ENCODE measurements at places on chromosomes 2 and 18.

GRCh38 chr18:40935423-40935822, 1019.6 kb upstream of the PIK3C3 start:
- no peak for DNase-seq

- DNase-seq = no peak
Observed at GRCh38 chr2:181165199-181165868, 184.9 kb downstream of the UBE2E3 start.

- DNase-seq = no peak
Observed at GRCh38 chr2:233572468-233572867, 5.9 kb upstream of the USP40 start.

DNA sequence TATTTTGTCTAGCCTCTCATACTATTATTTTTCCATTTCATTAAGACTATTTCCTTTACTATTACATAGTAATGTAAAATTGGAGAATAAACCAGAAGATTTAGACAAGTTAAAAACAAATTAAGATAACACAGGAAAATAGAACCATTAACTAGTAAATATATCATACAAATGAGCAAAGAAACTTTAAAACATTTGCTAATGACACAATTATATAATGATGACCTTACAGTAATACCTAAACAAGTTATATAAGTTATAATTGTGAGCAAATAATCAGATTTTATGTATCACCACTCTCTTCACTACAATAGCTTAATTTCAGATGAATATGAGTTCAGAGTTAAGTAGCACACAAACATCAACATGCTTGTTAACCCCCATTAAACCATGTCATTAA, 72.6 kb upstream of the GRB14 start:
- DNase-seq = no peak

GRCh38 chr2:106153781-106154180, 40.3 kb downstream of the UXS1 start:
- DNase-seq = no peak

DNA sequence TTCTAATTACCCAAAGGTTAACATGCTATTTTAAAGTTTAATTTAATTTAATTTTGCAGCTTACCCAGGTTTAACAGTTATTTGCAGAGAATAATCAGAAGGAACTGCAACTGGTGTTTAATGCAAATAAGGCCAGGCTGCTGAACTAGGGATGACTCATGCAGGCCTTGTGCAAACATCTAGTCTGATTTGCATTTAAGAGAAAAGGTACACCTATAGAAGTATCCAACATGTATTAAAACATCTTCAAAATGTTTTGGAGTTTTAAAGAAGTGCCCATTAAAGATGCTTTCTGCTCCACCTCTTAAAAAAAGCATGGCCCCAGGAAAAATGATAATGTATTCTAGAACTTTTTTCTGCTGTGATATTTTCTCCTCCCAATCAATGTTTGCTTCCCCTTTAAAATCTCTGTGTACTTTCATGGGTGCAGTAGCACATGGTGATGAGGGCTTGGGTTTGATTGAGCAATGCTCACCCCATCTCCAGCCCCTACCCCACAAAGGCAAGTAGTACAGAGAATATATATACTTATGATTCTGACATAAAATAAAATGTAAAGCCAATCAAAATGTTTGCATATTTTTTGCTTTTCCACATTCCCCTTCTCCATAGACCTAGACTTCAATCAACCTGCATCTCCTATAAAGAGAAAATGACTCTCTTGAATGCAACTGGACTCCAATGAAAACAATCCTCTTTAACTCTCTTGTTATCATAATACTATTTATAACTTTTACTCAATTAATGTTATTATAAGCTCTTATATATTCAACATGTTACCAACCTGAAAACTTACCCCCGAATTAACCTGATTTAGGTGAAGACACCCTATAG, 54.1 kb downstream of the ATP8B1 start:
- DNase-seq = no peak

- no peak for DNase-seq
Observed at GRCh38 chr2:191836853-191837769, 9.8 kb downstream of the CAVIN2 start.

- no peak for DNase-seq
Observed at GRCh38 chr2:226295681-226296080, 503.9 kb downstream of the IRS1 start.

GRCh38 chr2:54899576-54900200, 150.6 kb downstream of the RTN4 start:
- DNase-seq = peak; percentile 24

- DNase-seq = peak; percentile 72
Observed at GRCh38 chr18:62524440-62525200, 1.8 kb downstream of the ZCCHC2 start.

DNA sequence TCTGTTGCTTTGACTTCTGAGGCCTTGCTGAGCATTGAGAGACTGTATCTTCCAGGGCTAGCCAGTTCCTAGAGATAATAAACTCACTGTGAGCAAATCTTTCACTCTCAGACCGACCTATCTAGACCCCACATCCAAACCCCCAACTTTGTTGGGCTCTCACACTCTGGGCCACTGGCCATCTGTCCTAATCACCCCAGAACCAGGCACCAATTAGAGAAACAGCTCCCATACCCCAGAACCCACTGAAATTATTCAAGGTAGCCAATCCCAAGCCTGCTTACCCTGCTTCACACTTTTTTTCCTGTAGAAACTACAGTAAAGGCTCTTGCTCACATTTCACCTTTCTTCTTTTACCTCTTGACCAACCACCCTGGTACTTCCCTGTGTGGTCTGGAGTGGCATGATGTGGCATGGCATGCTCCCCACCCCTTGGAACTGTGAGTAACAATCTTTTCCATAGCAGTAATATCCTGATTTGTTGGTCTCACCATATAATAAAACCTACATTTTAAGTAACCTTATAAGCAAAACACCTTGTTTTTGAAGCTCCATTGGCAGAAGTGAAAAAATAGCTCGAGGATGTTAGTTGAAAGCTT, 55.2 kb downstream of the ANKRD12 start:
- no peak for DNase-seq

GRCh38 chr18:59343926-59344325, 15.1 kb downstream of the LMAN1 start:
- no peak for DNase-seq

- no peak for DNase-seq
Observed at GRCh38 chr18:7470101-7470500, 97.0 kb upstream of the PTPRM start.

DNA sequence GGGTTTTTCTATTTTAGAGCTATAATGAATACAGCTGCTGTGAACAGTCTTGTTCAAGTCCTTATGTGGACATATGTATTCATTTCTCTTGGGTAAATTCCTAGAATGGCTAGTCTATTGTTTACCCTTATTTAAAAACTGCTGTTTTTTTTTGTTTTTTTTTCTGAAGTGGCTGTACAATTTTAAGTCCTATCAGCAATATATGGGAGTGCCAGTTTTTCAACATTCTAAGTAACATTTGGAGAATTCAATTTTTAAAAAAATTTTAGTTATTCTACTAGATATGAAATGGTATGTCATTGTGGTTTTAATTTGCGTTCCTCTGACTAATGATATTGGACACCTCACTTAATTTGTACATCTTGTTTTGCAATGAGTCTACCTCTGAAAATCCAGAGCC, 349.7 kb downstream of the SATB2 start:
- DNase-seq = no peak

DNA sequence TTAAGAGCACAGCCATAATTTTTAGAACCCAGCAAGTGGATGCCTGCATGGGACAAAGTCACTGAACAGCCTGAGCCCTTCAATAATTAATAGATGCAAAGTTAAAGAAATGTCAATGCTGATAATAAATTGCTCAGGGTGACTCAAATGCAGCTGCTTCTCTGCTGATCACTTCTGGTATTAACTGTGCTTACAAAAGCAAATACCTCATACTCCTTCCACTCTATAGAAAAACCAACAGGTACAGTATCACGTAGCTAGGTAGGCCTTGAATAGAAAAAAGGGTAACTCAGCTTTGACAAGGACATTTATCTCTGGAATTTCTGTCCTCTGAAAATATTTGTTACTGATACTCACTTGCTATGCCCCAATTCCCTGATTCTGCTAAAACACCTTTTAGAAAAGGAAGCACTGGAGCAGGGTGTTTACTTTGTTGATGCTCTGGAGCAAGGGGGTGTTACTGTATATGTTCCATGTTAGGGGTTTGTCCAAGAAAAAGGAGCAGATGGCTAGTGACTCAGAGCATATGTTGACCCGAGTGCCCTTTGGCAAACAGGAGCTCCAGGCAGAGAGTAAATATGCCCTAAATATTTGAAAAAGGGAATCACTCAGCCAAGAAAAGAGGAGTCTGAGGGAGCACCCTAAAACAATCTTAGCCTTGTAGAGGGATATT, 59.1 kb upstream of the RTN4 start:
- no peak for DNase-seq

DNA sequence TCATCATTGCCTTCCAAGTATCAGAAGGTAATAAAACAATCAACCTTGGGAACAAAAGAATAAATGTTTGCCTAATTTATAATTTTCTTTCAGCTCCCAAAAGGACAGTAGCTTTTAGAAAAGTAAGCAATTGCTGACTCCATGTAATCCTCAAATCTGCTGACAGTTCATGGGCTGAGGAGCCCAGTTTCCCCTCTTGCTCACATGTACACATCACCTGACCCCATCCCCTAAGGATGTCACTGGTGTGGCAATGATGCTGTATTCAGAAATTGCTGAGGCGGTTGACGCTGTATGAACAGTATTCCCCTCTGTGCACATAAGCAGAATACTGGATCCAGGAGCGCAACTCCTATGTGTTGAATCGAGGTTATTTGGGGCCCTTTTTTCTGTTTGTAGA, 56.1 kb upstream of the LYPD1 start:
- no peak for DNase-seq

DNA sequence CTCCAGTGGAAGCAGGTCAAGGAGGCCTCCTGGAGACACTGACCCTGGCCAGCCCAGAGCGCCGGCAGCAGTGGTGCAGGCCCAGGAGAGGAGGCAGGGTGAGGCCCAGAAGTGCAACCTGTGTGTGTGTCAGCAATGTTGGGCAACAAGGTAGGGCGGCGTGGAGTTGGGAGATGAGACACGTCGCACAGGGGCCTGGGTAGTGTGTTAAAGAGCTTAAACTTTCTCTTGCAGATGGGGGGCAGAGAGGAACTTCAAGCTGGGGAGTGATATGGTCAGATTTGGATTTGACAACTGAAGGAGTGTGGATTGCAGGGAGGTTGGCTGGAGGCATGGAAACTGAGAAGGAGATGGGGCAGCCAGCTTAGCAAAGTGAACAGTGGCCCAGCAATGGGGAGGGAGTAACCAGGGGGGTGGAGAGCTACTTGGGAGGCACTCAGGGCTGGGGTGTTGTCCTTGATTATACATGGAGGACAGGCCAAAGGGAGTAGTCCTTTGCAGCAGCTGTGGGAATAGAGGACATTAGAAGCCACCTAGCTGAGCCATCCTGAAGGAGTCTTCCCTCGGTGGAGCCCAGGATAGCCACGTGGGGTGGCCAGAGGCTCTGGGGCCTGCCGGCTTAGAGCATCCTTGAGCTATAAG, 278.6 kb upstream of the HS6ST1 start:
- no peak for DNase-seq

GRCh38 chr2:14942987-14943386, 310.5 kb downstream of the LRATD1 start:
- DNase-seq = no peak

DNA sequence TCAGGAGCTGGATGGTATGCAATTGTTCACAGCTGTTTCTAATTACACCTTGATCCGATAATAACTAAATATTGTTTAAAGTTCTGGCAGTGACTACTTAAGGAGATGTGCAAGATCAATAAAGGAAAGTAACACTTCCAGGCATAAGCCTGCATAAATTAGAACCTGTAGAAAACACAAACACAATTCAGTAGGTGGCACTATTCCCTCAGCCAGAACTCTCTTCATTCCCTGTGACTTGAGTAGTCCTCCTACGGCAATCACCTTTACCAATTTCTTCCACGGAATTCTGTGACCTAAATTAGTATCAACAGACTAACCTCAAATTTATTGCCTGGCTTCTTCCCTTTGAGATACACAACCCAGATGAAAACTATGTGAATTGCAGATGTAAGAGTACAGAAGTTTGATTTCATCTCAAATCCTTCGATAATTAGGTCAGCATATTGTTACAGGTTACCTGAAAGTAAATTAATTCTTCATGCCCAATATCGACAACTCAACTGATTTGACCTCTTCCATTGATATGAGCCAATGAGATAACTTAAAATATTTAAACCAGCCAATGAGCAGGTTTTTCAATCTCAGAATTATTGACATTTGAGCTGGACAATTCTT, 137.8 kb downstream of the PID1 start:
- DNase-seq = peak; percentile 71

DNA sequence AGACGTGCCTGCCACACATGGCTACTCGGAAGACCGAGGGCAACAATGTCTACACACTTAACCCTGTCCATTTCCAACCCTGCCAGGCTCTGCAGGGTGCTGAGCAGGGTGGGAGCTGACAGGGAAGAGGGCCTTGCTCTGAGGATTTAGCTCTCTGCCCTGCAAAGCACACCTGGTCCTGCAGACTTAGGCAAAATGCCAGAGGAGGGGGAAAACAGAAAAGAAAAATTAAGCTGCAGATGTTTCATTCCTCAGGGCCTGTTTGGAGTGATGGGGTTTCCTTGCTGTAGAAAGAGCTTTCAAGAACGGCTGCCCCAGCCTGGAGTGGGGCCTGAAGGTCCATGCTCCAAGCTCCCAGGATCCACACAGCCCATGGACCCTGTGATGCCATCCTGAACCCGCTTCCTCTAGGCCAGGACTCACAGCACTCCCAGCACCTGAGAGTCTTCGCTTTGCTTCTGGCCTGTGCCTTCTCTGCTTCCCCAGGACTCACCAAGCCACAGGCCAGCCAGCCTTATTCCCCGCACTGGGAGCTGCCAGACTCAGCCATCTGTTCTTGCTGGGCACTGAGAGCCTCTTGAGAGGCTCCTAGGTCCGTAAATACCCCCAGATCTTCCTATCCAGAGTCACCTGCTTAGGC, 9.1 kb upstream of the TEX51 start:
- no peak for DNase-seq

- DNase-seq = no peak
Observed at GRCh38 chr2:39445934-39446333, 8.8 kb upstream of the MAP4K3 start.

DNA sequence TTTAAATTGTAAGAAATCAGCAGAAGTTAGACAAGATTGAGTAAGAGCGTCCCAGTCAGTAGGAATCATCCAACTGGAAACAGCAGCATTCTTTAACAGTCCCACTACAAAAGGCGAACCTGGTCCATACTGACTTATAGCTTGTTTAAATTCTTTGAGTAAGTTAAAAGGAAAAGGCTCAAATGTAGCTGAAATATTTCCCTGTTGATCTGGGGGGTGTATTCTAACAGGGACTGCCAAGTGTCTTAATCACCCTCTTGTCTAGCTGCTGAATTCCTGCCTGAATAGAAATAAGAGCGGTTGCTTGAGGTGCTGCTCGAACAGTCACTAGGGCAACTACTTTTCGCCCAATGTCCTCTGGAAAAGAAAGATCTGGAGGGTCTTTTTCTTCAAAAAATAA, 56.4 kb upstream of the FMNL2 start:
- DNase-seq = no peak

DNA sequence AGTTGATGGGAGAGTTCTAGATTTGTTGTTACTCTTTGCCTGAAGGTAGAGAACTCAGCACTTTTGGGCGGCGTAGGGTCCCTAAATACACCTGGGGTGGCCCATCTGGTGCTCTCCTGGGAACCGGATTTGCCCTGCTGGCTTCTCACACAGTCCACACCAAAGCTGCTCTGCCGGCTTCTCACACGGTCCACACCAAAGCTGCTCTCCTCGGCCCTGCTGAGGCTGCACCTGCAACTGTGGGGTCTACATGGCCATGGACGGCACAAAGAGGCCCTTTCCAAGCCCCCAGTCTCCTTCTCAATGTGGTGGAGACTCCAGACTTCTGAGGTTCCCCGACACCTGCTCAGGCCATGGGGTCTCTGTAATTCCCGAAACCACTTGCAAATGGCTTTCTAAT, 124.8 kb upstream of the GPC1 start:
- DNase-seq = no peak

GRCh38 chr18:22542406-22542835, 124.7 kb upstream of the CTAGE1 start:
- no peak for DNase-seq

Measured in NCI-H1105 treated with DMSO at 0.1 percent for 48 hours (cell line).